ENCODE measurements at places on chromosomes 6 and 20.

- no peak for DNase-seq
These were observed 21.1 kb upstream of the ARG1 start for GRCh38 chr6:131551902-131552301.

DNA sequence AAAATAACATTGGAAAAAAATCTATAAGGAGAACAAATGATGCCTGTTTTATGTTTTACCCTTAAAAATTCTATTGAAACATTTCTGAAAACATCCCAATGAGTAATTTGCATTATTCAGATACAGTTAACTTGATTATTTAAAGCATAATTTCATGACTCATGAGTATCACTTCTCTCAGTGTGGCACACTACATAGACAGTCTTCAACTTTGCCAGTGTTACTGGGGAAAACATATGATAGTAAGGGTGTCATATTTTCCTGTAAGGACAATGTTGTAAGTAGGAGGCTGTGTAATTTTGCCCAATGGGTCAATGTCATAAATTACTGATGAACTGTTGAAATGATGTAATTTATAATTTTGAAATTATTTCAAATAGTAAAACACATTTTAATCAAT, 125.5 kb downstream of the PHACTR1 start:
- no peak for DNase-seq

DNA sequence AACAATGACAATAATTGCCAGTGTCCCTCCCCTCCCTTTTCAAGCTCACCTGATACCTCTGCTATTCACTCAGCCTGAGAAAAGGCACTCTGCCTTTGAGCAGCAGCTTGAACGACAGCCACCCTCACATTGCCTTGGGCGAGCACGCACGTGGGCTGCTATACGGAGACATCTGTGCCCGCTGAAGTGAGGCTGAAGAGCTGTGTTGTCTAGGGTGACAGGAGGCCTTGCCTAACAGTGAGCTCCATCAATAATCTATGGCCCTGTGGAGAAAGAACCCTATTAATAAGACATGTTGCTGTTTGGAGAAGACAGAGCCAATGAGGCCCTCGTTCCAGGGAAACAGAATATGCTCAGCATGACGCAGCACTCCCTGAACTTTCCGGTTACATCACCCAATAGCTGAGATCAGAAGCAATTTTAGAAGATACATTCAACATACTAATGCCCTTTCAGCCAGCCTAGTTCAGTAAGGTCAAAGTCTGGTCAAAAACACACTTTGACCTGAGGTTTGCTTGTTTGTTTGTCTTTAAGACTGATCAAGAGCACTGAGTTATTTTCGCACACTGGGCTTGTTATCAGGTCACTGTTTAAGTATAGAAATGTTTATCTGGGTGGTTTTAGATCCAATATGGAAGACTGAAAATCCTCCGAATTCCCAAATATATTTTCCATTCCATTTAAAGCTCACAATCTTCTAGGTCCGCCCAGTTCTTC, 30.6 kb downstream of the RBM24 start:
- DNase-seq: peak; percentile 25

DNA sequence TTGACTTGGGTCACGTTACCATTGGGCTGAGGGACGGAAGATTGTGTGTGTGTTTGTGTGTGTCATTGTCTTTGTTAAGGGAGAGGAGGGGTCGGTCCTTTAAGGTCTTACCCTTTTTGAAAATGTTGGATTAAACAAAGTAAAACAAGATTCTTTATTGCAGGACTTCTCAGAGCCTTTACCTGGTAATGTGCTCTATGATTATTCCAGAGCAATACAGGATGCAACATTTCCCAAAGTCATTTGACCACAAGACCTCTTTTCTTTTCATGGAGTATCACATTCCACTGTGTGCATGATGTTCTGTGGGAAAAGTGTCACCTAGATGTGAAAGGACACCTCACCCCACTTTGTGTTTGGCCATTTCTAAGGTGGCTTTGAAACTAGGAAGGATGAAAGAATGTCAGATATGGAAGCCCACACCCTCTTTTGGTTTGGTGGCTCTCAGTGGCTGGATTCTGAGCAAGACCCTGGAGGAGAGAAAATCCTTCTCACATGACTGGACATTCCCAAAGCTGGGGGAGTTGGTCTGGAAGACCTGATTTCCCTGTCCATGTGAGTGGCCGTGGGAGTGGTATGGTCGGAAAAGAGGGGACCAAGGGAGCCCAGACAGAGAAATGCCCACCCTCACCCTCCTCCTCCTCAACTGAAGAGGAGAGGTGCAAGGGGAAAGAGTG, 18.2 kb upstream of the ZNF831 start:
- no peak for DNase-seq

- DNase-seq: no peak
These were observed 9.8 kb downstream of the RBM38 start for GRCh38 chr20:57400821-57401564.

DNA sequence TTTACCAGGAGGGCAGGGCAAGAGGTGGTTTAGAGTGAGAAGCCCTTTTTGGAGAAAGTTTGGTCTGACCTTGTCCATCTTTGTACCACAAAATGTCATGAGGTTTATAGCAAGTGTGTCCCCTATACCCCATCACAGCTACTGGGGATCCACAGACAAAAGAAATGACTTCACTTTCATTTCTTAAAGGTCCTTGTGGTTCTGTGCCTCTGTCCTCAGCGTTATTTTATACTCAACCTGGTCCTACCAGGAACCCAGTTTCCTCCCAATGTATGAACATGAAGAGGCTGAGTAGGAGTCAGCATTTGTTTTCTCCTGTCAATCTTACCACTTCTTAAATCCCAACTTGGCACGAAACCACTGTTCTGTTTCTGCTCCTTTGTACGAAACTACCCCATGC, 157.6 kb downstream of the NFATC2 start:
- no peak for DNase-seq

DNA sequence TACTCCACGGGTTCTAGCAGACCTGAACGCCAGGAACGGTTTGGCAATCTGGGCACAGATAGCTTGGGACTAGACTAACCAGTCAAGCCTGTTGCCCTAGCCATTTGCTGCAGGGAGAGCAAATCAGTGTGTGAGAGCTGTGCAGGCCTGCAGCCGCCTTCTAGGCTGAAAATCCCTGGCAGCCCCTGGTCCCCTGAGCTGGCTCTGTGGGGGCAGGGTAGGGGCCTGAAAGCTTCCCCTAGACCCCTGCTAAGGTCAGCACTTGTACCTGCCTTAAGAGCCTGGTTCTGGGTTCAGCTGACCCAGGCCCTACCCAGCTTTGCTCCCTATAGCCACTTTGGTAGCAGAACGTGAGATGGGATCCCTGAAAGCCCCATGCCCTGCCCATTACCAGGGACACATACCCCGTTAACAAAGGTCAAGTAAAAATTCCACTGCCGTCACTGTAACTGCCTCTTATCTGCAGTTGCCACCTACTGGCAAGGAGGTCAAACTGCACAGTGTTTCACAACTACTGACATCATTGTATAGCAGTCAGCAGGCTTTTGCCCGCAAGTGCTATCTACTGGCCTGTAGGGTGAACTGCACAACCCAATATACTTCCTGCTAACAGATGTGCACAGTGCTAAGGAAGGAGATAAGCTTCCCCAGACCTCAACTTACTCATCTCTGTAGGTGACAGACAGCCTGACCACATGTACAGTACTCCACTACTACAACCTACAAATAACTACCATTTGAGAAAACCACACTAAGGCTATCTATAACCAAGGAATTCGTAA, 95.1 kb upstream of the OLIG3 start:
- DNase-seq: no peak

DNA sequence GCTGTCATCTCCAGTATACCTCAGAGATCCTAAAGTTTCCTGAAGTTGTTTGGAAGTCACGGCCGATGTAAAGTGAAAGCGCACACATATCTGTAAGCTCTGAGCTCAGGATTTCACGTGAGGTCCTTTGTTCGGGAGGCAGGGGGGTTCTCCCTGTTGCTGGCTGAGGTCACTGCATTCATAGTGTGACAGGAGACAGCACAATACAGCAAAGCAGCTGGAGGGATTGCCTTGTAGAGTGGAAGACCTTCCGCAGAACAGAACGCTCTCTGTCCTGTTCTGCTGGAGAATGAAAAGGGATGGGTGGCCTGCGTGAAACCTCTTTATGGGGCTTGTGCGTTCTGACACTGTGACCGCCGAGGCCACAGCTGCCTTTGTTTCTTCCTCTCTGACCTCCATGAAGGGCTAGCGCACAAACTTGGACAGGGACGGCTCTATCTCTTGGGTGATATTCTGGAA, 13.4 kb upstream of the SERPINB1 start:
- DNase-seq: no peak

- peak; percentile 43 for DNase-seq
These were observed 2.1 kb downstream of the TOP1 start for GRCh38 chr20:41030531-41031242.

DNA sequence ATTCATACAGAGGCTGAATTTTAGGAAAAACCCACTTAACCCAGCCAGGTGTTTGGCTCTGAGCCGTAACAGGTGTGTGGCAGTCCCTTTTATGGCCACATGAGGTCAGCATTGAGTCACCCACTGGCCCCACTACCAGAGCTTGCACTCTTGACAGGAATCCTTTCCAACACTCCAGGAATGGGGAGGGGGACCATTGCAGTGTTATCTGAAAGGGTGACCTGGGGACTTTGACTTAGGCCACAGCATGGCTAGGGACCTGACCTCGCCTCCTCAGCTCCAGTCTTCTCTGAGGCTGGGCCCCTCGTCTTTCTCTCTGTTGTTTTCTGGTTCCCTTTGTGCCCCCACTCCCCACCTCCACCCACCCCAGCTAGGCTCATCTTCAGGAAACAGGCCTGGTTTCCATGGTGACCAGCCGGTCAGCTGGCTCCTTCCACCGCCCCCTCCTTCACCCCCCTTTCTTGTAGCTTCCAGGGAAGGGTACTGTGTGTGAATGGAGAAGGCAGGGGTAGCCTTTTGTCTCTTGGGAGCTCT, 2.1 kb upstream of the TMEM151B start:
- no peak for DNase-seq

DNA sequence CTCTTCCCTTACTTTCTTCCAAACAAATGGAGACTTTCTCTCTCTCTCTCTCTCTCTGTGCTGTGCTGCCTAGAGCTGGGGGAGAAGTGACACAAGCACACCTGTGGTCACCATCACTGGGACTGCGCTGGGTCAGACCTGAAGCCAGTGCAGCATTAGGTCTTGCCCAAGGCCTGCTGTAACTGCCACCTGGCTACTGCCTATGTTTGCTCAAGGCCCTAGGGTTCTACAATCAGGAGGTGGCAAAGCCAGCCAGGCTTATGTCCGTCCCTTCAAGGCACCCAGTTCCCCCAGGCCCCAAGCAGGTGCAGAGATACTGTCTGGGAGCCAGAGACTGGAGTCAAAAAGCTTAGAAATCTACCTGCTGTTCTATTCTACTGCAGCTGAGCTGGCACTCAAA, 49.4 kb upstream of the TOP1 start:
- no peak for DNase-seq

GRCh38 chr6:29656157-29656556, 735 bp upstream of the MOG start:
- DNase-seq: no peak

DNA sequence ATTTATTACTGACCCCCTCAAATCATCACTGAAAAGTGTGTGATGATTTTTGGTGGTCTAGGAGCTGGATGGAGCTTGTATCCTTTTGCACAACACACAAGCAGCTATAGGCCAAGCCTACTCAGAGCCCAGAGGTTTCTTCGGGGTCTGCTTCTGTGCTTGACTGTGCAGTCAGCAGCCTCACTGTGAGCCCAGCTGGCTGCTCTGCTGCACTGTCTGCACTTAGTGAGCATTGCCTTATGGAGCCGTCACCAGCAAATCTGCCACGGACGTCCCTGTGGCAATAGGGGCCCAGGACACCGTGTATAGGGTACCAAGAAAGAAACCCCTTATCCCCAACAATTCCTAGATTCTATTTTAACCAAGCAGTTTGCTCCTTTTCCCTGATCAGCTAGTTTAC, 38.6 kb upstream of the GMPR start:
- DNase-seq: no peak

DNA sequence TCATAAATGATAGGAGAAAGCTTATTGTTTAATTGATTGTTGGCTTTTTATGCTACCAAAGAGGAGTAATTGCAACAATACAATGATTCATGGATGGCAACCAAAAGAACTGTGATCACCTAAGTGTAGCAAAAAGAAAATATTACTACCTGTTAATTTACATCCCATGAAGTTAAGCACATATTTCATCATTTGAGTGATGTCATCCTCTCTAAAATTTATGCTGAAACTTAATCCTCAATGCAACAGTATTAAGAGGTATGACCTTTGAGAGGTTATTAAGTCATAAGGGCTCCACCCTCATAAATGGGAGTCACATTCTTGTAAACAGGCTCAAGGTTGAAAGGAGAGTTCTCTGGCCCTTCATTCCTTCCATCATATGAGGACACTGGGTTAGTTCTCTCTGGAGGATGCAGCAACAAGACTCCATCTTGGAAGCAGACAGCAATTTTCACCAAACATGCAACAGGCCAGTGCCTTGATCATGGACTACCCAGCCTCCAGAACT, 190.6 kb upstream of the GRIK2 start:
- no peak for DNase-seq

- no peak for DNase-seq
These were observed 44.8 kb upstream of the SLC17A4 start for GRCh38 chr6:25709761-25710160.

DNA sequence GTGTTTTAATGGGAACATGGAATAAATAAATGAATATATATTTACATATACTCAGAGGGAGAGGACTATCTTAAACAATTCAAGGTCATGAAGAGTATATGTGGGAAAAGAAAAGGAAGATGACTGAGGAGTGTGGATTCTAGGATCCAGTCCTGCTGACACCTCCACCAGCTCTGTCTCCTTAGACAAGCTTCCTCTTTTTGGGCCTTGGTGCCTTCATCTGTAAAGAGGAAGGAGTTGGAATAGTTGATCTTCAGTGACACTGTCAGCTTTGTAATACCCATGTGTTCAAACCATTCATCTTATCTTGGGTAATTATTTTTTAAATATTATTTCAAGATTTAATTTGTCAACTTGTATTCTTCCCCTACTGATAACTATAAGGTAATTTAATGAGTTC, 338.0 kb downstream of the ADGRB3 start:
- DNase-seq: no peak

- no peak for DNase-seq
These were observed 44.6 kb downstream of the SUN5 start for GRCh38 chr20:32959351-32960221.

DNA sequence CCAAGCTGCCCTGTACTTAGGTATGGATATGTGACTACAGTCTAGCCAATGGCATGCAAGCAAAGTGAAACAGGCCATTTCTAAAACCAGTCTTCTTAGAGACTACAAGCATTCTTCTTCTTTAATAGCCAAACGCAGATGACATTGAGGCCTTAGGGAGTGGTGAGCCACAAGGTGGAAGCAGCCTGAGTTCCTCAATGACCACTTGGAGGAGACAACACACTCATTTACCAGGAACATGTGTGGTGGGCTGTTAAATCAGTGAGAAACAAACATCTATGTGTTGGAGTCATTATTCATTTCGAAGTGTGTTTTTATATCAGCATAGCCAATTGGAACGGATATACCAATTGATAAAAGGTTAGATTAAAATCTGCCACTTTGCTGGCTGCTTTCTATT, 122.0 kb downstream of the GFRAL start:
- peak; percentile 49 for DNase-seq
